ENCODE measurements at places on chromosomes 16 and 17.
A peak's percentile ranks its signal among the peaks of the same experiment; 100 is the strongest.

DNA sequence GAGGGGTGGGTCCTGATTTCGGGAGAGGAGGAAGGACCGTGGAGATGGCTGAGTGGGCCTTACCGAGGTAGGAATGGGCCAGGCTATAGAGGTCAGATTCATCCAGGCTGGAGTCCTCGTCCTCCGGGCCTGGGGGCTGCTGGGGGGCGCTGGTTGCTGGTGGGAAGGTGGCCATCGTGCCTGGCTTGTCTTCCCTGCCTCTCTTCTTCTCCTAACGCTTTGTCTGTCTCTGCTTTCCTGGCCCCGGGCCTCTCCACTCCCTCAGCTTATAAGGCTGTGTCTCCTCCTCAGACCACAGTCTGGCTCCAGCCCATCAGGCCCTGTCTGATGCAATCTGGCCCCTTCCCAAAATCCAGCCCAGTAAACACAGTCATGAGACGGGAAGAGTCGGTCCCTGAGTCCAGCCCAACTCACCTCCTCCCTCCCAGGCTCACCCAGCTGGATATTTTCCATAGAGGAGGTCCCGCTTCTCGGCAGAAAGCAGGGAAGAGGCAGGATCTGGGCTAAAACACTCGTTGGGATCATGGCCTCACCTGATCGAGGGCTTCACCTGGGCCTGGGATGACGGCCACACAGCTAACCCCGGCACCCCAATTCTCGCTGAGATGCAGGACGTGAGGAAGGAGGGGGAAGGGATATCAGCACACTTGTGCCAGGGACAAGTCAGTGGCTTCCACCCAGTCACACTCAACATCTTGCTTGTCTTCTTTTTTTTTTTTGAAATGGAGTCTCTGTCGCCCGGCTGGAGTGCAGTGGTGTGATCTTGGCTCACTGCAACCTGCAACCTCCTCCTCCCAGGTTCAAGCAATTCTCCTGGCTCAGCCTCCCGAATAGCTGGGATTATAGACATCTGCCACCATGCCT, at the start of gene NUPR1:
NUPR1 (minus strand) TSS at position 242 of the 864 bp plus-strand sequence; CDS start at position 175, 67 bp downstream.
- DNase-seq = no peak

GRCh38 chr17:80168371-80168770, 1.5 kb upstream of the CARD14 start:
- DNase-seq = no peak

- no peak for DNase-seq
These were observed 10.0 kb upstream of the TBX4 start for GRCh38 chr17:61442136-61442775.

DNA sequence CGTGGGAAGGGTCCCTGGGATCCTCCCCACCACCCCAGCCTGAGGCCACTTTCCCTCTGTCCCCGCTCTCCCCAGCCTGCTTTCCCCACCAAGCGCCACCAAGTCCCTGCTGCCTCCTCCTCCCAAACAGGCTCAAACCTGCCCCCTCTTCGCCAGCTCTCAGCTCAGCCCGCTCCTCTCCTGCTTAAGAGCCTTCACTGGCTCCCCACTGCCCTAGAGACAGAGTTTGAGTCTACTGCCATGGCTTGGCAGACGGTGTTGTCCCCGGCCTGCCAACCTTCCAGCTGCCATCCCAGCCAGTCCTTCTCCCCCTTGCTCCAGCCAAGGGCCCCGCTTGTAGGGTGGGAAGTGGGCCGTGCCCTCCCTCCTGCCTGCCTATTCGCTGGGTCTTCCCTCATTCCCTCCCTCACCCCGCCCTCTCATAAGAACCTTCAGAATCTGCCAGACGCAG, 11.1 kb downstream of the IL4R start:
- no peak for DNase-seq

DNA sequence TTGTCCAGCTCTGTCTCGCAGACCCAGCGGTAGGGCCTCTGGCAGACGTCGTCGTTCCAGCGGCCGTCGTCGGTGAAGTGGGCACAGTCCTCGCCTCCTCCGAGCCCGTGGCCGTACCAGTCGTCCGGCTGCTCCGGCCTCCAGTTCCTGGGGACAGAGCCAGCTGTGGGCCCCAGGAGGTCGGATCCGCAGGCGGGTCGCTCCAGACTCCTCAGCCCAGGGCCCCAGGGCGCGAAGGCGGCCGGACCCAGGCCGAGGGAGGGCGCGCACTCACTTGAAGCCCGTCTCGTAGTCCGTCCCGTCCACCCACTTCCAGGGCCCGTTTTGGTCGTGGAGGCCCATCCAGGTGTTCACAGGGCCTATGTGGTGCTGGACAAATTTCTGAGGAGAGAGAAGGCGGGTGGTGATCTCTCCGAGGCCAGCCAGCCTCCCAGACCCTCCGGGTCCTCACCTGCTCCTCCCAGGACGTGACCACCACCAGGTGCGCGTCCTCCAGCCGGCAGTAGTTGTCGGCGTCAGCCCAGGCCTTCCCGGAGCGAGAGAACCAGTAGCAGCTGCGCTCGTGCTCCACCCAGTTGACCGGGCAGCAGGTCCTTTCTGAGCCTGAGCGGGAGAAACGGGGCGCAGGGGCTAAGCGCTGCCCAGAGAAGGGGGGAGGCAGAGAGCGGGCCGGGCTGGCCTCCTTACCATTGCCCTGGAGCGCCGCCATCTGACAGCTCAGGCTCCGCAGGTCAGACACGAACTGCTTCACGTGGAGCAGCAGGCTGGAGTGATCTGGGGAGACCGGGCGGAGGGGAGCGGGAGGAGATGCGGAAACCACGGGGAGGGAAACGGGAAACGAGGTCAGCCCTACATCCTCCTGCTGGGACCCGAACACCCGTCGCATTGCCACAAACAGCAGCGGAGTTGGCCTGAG, 5.2 kb downstream of the ASGR1 start:
- DNase-seq = peak; percentile 63

- DNase-seq = no peak
These were observed 5.3 kb upstream of the RPL27 start for GRCh38 chr17:42992872-42993271.

GRCh38 chr16:9463461-9463860, 372.0 kb downstream of the HAPSTR1 start:
- no peak for DNase-seq

DNA sequence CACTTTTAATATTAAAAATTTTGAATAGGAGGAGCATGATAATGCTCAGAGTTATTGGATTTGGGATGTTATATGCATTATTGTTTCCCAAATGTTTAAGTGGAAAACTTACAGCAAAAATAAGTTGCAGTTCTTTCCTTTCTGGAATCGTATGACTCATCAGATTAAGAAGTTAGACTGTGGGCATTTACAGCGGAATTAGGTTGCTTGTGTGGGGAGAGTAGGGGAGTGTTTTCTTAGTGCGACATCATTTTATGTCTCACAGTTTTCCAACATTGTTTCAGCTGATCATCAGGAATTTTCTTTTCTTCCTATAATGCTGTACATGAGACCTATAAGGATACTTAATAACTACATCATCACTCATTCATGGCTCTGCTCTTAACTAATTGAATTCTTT, 1631.8 kb downstream of the CDH8 start:
- no peak for DNase-seq

DNA sequence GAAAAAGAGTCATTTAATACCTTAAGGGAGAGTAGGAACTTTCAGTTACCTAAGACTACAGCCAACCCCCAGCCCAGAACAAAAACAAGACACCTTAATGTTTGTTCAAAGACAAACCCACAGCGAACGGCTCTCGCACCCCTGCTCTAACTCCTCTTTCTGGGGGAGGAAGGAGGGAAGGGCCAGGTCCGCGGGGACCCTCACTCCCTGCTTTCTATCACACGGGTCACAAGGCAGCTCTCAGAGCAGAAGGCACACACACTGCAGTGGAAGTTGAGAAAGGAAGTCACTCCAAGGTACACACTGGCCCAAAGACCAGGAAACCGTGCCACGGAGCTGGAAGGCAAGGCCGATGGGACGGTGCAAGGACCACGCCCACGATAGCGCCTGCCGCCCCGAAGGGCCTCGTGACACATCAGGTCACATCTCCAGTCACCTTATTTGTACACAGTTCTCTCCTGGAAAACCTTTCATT, 10.0 kb downstream of the LITAFD start:
- no peak for DNase-seq

DNA sequence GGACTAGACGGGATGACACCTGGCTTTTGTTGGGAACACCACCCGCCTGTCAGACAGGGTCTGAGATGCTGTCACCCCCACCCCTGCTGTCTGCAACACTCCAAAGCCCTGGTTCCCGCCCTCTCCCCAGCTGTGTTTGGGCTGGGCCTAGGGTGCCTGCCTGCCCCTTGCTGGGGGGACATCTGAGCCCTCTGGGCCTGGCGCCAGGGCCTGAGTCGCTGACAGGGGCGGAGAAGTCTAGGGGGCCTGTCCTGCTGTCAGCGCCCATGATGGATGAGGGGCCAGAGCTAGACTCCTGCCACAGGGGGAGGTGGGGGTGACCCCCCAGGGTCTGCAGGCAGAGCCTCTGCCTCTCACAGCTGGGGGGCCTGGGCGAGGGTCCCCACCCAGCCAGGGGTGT, 7.6 kb upstream of the PKMYT1 start:
- DNase-seq = no peak

GRCh38 chr16:49643429-49644144, 212.3 kb downstream of the ZNF423 start:
- DNase-seq = no peak

GRCh38 chr16:73062743-73063733, 15.1 kb upstream of the ZFHX3 start:
- no peak for DNase-seq

DNA sequence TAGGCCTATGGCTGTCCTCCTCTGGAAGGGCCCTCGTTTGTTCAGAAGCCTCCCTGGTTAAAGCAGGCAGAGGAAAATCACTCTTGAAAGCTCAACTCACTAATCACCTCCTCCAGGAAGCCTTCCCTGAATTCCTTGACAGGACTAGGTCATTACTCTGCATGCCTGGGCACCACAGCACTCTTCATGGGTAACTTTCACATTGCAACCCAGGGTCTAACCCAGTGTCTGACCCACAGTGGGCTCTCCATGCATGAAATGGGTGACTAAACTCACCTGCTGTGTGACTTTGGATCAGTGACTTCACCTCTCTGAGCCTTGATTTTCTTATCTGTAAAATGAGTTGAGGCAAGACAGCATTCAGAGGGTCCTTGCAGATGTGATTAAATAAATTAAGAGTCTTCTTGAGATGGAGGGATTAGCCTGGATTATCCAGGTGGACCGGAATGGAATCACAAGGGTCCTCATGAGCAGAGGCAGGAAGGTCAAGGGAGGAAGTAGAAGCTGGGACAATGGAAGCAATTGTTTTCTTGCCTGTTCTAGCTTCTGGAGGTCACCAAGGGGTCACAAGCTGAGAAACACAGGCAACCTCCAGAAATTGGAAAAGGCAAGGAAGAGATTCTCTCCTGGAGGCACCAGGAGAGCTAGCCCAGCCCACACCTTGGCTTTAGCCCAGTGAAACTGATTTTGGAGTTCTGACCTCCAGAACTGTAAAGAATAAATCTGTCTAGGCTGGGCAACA, 3.8 kb upstream of the RAI1 start:
- DNase-seq = no peak

GRCh38 chr16:85010931-85011845, at the start of gene ZDHHC7:
TSS of gene ZDHHC7 (minus strand) at chr16:85011535. CDS start at chr16:84990618, 20,917 bp downstream.
- peak; percentile 91 for DNase-seq

DNA sequence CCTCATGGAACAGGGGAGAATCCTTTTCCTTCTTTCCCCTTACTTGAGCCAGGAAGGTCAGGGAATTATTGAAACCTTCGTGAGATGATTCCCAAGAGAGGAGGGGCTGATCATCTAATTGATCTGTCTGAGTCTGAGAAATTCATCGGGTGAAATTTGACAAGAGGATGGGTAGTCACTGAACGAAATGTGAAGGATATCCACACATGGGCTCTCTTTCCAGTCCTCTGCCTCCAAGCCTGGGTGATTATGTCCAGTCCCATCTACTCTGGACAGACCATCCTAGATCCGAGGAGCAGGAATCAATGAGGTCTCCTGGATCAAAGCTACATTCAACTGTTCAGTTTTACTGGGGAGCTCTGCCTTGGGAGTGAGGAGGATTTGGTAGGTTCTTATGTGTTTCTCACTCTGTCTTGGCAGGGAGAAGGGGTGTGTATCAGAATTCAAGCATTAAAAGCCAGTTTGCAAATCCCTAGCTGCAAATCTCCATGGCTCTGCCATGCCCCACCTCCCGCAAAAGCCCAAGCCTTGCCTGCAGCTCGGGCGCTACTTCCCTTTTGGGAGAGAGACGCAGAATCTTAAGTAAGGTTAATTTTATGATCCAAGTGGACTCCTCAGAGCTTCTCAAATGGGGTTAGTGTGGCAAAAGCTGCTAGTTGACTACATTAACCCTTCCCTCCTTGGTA, 47.1 kb upstream of the TEKT3 start:
- DNase-seq = no peak

DNA sequence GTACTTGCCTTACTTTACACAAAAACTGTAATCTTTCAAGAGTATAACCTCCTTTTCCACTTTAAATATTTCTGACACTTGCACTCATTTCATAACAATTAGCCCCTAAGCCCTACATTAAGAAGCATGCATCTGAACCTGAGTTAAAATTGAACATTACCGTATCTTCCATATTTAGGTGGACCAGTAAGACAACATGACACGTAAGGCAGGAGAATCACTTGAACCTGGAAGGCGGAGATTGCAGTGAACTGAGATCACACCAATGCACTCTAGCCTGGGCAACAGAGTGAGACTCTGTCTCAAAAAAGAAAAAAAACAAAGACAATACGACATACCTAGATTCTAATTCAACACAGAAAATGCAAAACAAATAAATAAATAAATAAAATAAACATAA, 7.0 kb downstream of the PHF12 start:
- DNase-seq = no peak

DNA sequence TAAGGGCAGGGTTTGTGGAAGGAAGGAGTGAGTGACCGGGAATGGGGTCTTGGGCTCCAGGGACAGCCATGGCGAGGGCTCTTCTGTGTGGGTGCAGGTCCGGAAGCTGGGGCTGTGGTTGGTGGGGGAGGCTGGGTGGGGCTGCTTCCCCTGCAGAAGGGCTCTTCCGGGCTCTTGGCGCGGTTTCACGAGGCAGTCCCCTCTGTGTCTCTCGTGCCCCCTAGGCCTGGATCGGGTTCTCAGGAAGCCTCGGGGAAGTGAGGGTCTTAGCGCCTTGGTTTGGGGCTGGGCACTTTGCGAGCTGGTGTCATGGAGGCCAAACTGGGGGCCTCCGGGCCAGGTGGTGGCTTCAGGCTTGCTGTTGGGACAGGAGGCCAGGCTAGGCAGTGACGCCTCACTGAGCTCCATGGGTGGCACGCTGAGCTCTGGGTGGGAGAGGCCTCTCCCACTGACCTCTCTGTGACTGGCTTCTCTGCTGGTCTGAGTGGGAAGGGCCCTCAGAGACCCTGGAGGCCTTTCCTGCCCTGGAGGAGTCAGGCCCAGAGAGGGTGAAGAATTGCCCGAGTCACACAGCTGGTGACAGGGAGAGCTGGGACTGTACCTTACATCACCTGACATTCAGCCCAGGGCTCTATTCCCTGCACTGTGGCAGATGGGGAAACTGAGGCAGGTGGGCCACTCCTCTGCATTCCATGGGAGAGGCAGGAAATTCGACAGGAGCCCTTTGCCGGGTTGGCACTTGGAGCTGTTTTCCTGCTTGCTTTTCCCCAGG, 8.2 kb downstream of the ADCY7 start:
- DNase-seq = peak; percentile 61

GRCh38 chr16:3401719-3402397, 843 bp downstream of the ZNF174 start:
- no peak for DNase-seq

Data from stimulated activated naive CD8-positive, alpha-beta T cell treated with anti-CD3 and anti-CD28 coated beads, Interleukin-15, Interleukin-2, amounts not matched to agents 100 U/mL and 50 U/mL, for 24 hours (primary cell).